ENCODE measurements at places on chromosomes 4 and X. TPM values are rescaled to one million over a fixed set of nuclear protein-coding genes. Genes with fewer than 3 reads are reported as not detected.
A peak's percentile ranks its signal among the peaks of the same experiment; 100 is the strongest.

DNA sequence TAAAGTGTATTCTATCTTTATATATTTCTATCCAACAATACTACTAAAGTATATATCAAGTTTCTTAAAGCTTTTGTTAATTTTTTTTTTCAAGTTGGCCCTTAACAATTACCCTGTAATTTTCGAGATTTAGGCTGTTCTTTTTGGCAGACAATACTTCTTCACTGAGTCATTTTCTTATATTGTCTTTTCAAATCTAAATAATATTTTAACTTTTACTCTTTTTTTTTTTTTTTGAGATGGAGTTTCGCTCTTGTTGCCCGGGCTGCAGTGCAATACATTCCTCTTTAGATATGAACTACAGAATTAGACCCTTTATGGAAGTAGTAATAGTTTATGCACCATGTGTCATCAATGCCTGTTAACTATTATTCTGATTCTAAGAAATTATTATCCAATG, 120.7 kb downstream of the GLRA3 start:
- no peak for DNase-seq

- DNase-seq = no peak
These were observed 75.6 kb upstream of the GRXCR1 start for GRCh38 chr4:42816880-42817400.

DNA sequence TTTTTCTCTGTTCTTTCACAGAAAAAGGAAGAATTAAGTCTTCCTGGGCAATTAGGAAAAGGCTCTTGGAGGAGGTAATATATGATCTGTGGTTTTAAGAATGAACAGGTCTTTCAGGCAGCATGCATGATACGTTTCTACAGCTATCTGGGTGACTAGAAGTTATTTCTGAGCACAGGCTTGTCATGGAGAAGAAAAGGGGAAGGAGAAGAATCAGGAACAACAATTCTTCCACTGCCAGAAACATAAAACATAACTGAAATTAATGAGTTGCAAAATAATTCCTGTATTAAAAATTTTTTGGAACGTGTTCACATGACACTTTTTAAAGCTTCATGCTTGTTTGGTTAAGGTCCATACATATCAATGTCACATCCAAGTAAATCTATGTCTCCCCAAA, 17.7 kb upstream of the STIM2 start:
- DNase-seq = no peak

DNA sequence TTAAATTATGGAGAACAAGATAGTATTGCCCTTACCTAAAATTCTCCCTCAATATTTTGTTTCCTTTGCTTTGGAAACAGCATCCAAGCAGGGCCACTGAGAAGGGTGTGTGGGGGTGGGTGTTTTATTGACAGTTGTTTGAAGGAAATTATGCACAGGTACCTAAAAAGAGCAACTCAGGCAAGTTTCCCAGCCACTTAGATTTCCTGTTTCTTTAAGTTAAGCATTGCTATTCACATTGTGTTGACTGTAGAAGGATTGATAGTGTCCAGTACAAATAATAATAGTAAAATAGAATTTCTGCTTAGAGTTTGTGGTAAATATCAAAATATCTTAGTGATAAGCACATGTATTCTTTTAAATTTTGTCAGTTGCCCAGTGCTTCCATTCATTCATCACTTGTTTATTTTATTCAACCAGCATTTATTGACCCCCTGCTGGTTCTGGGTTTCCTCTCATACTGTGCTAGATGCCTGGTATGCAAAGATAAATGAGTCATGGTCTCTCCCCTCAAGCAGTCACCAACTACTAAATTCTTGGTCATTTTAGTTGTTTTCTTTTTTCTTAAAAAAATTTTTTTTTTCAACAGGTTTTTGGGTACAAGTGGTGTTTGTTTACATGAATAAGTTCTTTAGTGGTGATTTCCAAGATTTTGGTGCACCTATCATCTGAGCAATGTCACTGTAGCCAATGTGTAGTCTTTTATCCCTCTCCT, 50.0 kb downstream of the GALNT7 start:
- no peak for DNase-seq

DNA sequence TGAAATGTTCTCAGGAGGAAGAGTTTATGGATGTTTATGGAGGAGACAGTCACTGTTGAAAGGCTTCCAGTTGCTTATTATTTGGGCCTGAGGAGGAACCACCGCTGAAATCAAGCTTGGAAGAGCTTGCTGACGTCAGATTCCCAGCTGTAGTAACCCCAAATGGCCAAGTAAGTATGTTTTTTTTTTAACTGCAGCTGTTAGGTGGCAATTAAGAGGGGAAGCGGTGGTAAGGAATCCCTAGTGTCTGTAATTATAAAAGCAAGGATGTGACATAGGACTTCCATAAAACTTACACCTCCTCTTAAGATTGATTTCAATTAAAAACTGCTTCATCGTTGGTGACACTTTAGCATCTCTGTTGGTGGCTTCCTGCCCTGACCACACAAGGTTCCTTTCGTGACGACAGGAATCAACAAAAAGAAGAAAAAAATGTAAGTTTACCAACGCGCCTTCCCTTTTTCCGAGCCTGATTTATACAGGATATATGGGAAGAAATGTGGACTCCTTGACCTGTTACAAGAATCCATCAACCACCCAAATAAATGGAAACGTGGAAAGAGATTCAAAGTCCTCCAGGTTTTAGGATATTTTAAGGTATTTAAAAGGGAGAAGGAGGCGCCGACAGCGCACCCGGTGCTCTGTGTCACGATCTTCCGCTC, 884 bp downstream of the RELL1 start:
- DNase-seq = peak; percentile 41

DNA sequence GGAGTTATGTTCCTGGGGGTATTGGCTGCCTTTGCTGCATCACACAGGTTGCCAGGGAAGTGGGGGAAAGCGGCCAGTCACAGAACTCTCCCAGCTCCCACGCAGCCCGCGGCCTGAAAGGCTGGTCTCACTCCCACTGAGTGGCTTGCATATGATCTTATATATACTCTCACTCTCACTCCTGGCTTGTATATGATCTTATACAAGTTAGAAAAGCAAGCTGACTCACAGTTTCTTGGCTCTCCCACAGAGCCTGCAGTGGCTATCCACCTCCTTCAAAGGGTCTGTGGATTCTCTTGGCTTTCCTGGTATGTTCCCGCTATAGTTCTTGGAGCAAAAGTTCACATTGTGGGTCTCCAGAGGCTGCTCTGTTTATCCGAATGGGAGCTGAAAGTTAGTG, 833.5 kb upstream of the GALNTL6 start:
- DNase-seq = no peak

GRCh38 chr4:82360298-82361177, 13.3 kb downstream of the HNRNPD start:
- DNase-seq = no peak

GRCh38 chrX:11953615-11954014, 184.7 kb upstream of the FRMPD4 start:
- no peak for DNase-seq

DNA sequence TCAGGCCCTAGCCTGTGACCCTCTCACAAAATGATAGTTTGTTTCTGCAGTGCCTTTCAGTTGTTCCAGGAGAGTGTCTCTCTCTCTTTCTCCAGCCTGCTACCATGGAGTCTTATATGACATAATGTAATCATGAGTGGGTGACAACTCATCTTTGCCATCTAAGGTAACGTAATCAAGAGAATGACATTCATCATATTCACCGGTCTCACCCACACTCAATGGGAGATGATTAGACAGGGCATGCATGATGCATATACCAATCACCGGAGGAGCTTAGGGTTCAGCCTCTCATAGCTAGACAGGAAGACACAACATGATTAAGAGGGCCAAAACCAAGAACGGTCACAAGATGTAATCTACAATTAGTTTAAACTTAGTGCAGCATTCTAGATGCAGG, 97.1 kb upstream of the FAM9B start:
- DNase-seq = no peak

DNA sequence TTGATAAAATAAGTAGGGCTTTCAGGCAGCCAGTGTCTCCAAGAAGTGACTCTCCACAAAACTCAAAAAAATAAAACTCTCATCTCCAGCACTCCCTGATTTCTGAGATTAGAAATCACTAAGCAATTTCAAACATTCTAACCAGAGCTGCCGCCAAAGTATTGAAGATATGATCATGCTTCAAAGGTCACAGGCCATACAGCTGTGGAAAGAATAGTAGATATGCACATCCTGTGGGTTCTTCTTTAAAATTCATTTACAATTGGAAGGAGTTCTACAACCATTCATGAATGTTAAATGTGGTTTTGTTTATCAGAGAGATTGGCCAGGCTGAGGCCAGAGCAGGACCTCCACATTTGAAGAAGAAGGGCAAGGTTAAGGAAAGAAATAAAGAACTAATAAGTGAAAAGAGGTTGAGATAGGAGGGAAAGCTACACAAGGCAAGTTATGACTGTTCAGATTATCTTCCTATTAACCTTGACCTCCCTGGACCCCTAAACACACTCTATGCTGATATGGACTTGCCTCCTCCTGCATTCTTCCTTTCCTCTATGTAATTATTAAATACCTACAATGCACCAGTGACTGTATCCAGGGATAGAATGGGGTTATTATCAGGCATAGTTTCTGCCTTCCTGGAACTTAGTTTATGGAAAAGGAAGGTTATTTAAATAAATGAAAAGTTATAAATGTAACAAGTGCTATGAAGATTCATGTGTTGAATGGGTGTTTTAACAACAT, 56.4 kb downstream of the USP38 start:
- no peak for DNase-seq

DNA sequence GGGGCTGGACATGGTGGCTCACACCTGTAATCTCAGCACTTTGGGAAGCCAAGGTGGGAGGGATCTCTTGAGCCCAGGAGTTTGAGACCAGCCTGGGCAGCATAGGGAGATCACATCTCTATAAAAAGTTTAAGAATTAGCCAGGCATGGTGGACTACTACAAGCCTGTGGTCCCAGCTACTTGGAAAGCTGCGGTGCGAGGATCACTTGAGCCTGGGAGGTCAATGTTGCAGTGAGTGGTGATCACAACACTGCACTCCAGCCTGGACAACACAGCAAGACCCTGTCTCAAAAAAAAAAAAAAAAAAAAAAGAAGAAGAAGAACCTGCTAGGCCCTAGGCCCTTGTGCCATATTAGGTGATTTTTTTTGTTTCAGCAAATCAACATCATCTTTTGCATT, 12.2 kb downstream of the SRD5A3 start:
- DNase-seq = no peak

DNA sequence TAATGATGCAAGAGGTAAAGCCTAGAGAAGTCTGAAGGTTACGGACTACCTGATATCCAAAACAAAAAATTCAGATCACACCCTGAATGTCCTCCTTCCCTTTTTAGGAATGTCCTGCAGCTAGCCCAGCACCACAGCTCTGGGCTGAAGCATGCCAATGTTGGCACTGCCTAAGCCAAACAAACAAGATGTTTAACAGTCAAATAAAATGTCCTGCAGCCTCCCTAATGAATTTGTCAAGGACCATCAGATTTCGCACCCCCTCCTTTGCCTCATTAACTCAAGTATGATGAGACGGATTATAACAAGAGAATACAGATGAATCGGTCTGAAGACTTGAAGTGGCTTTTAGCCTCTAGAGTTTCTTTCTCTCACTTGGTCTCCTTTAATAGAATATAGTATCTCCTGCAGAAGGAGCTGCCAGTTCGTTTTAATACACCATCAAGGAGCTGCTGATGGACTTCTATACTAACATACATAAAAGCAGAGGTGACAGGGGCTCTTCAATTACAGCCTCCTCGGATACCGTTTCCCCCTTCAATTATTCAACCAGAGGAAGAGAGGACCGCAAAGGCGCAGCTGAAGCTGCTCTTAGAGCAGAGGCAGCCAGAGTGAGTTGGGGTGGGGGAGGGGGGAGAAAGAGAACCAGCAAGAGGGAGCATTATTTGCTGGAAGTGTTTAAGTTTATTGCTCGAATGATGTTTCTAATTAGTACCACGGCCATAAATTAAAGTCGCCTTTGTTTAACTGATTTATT, 3.0 kb upstream of the MAB21L2 start:
- DNase-seq = no peak

- no peak for DNase-seq
These were observed 57.3 kb upstream of the FAM9B start for GRCh38 chrX:9091258-9091657.

- no peak for DNase-seq
These were observed 70.0 kb upstream of the FAM241A start for GRCh38 chr4:112075129-112075753.

DNA sequence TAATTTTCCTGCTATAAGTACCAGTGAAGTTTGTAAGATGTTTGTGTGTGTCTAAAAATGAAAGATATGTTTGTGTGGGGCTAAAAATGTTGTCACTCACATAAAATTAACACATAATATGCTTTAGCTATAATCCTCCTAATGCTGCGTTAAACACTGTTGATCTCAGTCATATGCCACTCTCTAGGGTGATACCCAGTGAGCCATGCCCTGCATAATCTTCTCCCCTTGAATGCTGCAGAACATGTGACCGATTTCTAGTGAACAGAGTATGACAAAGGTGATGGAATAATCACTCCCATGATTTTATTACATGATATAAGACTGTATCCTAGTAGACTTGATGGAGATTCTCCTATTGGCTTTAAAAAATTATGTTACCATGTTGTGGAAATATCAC, 119.1 kb upstream of the EPHA5 start:
- no peak for DNase-seq

DNA sequence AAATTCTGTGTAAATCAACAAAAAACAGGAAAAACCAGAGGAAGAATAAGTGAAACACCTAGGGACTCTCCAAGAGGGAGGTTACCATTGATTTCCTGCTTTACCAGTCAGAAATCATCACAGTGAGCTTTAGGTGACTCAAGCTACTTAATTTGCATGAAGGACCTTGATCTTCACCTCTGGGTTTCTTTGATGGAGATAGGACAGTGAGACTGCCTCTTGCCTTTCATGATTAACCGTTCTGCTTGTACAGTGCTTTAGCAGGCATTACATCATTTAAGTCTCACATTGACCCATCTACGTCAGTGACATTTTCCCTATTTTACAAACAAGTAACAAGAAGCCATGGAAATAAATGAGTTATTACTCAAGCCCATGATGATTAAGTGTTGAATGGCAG, 3.4 kb upstream of the GK start:
- DNase-seq = no peak

- no peak for DNase-seq
These were observed 287.7 kb upstream of the PCDH18 start for GRCh38 chr4:137819964-137820383.

DNA sequence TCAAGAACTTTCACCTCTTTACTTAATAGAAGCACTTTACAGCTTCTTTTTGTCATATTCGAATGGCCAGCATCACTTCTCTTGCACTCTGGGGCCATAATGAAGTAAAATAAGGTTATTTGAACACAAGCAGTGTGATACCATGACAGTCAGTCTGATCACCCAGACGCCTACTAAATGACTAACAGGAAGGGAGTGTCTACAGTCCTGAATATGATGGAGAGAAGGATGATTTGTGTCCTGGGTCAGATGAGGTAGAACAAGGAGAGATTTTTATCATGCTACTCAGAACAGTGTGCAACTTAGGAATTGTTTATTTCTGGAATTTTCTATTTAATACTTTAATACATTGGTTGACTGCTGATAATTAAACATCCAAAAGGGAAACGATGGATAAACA, 284.2 kb upstream of the F9 start:
- DNase-seq = no peak

- DNase-seq = no peak
These were observed 3.2 kb upstream of the MAGEB2 start for GRCh38 chrX:30212172-30212571.

- DNase-seq = no peak
These were observed 49.2 kb downstream of the FBXW7 start for GRCh38 chr4:152486429-152487389.

The LRP2BP gene
- total RNA-seq = 2.2 TPM

The S100G gene
- not detected for total RNA-seq

The SSX4B gene
- not detected for total RNA-seq

The PRR32 gene
- total RNA-seq = 0.30 TPM

The SPARCL1 gene
- total RNA-seq = 235 TPM

The CTBP1 gene
- 121 TPM for total RNA-seq

The XKRX gene
- not detected for total RNA-seq

The NXF3 gene
- not detected for total RNA-seq

The IL1RAPL1 gene
- total RNA-seq = 3.8 TPM
